ENCODE measurements at places on chromosomes 5 and 9. TPM values are rescaled to one million over a fixed set of nuclear protein-coding genes. Genes with fewer than 3 reads are reported as not detected.

The WASHC1 gene
- total RNA-seq: 4.9 TPM

The OR1Q1 gene
- total RNA-seq: not detected

- no peak for DNase-seq
These were observed 89.8 kb downstream of the NTRK2 start for GRCh38 chr9:84759300-84759750.

- DNase-seq: no peak
These were observed 68.3 kb downstream of the TARS1 start for GRCh38 chr5:33509036-33509435.

The AGXT2 gene
- total RNA-seq: 50.8 TPM

DNA sequence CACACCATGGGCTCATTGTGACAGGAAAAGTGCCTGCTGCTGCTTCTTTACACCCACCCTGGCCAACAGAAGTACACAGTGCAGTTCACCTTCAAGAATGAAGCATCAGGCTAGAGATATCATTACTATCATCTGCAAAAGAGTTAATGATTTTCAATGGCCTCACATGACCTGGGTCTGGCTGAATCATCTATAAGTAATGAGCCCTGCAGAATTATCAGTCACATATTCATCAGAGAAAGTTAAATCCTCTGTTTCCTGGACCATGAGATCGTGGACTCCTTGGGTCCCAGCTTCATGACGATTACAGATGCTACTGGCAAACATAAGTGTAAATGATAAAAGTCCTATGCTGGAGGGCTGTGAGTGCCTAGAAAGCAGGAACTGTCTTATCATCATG, 8.3 kb downstream of the BAG1 start:
- no peak for DNase-seq

- no peak for DNase-seq
These were observed 183.6 kb downstream of the PTTG1 start for GRCh38 chr5:160605266-160605665.

The ANKRD20A1 gene
- total RNA-seq: 0.48 TPM

The CKMT2 gene
- total RNA-seq: 0.78 TPM

GRCh38 chr5:1058083-1058945, 49.7 kb downstream of the NKD2 start:
- no peak for DNase-seq

The OR13C4 gene
- not detected for total RNA-seq

The PPP3R2 gene
- not detected for total RNA-seq

- no peak for DNase-seq
These were observed 914.4 kb upstream of the SEMA6A start for GRCh38 chr5:117488976-117489500.

The OGN gene
- not detected for total RNA-seq

The IQGAP2 gene
- total RNA-seq: 110 TPM

- DNase-seq: no peak
These were observed at the start of gene NMUR2 for GRCh38 chr5:152405145-152405544. TSS of gene NMUR2 (minus strand) at chr5:152405279. CDS start at chr5:152405113, 166 bp downstream.
